ENCODE measurements at places on chromosomes 3 and 15. TPM values are rescaled to one million over a fixed set of nuclear protein-coding genes. Genes with fewer than 3 reads are reported as not detected.

UBA3 gene
- polyA plus RNA-seq, result 45.1 TPM

FOXP1 gene
- polyA plus RNA-seq, result 26.0 TPM

ACAD11 gene
- polyA plus RNA-seq, result 7.6 TPM

ZPLD1 gene
- polyA plus RNA-seq, result not detected

GPR156 gene
- polyA plus RNA-seq, result not detected

CACNA1D gene
- polyA plus RNA-seq, result 0.37 TPM

SPTBN5 gene
- 8.7 TPM for polyA plus RNA-seq

MTFMT gene
- 5.5 TPM for polyA plus RNA-seq

SENP8 gene
- polyA plus RNA-seq, result 3.2 TPM

GPR149 gene
- not detected for polyA plus RNA-seq

METTL6 gene
- polyA plus RNA-seq, result 11.0 TPM

ITIH1 gene
- 0.13 TPM for polyA plus RNA-seq

SRGAP3 gene
- 0.67 TPM for polyA plus RNA-seq

FGD5 gene
- 8.9 TPM for polyA plus RNA-seq

SPINK8 gene
- polyA plus RNA-seq, result not detected

IDH3A gene
- polyA plus RNA-seq, result 110 TPM

CYP11A1 gene
- polyA plus RNA-seq, result 0.44 TPM

GOLGA8J gene
- 0.22 TPM for polyA plus RNA-seq

HIGD2B gene
- polyA plus RNA-seq, result not detected

RASGRF1 gene
- not detected for polyA plus RNA-seq

THRB gene
- 3.8 TPM for polyA plus RNA-seq

TRANK1 gene
- polyA plus RNA-seq, result 1.3 TPM

APOD gene
- polyA plus RNA-seq, result 199 TPM

SCN11A gene
- 0.15 TPM for polyA plus RNA-seq

PIERCE2 gene
- polyA plus RNA-seq, result 11.6 TPM

GUCA1C gene
- not detected for polyA plus RNA-seq

RAB6B gene
- 7.0 TPM for polyA plus RNA-seq

EFCC1 gene
- 3.1 TPM for polyA plus RNA-seq

RPL32 gene
- 2,488 TPM for polyA plus RNA-seq

ALPK3 gene
- 35.1 TPM for polyA plus RNA-seq

MAGEF1 gene
- 32.6 TPM for polyA plus RNA-seq

C3orf85 gene
- polyA plus RNA-seq, result not detected

DLG1 gene
- 42.5 TPM for polyA plus RNA-seq

RTP4 gene
- polyA plus RNA-seq, result 1.7 TPM

CCPG1 gene
- polyA plus RNA-seq, result 24.5 TPM

All from heart right ventricle (tissue), 16 donors.